Hematopoietic multipotent progenitor cell treated with erythropoietin and hydrocortisone succinate and interleukin-3 and kit ligand, for 4 days (in vitro differentiated cells): ENCODE measurements at places on chromosomes 6 and 20.

GRCh38 chr6:14658886-14659561, 541.5 kb downstream of the CD83 start:
- peak; percentile 88 for DNase-seq

DNA sequence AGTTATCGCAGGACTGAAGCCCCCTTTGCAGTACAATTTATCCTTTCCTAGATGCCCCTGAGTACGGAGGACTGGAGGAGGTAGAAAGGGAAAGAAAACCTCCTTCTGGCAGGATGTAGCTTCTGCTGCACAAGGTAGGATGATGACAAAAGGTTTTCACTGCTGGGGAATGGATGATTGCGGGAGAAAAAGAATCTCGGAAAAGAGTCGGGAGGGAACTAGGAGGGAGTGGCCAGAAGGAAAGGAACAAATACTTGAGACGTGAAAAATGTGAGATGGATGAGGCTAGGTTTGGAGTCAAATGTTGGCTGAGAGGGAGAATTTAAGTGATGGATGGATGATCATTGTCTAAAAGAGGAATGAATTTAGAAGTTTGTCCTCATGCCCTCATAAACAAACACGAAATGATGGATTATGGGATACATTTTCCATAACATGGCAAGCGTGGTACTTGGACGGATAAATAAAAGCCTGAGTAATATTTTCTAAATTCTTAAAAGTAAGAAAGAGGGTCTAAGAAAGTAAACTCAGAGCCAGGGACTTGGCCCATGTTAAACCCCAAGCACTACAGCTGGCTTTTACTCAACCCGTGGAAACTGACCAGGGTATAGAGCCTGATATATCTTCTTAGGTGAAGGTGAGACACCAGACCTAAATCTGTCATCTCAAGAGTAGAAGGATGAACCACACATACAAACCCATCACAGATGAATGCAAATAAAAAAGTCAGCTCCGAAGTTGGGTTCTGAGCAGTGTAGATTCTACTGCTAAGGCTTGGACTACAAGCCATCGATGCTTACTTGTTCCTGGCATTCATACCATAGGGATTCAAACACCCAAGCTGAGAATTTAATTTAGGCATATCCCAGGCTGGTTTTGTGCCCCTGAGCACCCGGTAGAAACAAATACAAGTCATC, 72.4 kb downstream of the HFE start:
- peak; percentile 72 for DNase-seq

DNA sequence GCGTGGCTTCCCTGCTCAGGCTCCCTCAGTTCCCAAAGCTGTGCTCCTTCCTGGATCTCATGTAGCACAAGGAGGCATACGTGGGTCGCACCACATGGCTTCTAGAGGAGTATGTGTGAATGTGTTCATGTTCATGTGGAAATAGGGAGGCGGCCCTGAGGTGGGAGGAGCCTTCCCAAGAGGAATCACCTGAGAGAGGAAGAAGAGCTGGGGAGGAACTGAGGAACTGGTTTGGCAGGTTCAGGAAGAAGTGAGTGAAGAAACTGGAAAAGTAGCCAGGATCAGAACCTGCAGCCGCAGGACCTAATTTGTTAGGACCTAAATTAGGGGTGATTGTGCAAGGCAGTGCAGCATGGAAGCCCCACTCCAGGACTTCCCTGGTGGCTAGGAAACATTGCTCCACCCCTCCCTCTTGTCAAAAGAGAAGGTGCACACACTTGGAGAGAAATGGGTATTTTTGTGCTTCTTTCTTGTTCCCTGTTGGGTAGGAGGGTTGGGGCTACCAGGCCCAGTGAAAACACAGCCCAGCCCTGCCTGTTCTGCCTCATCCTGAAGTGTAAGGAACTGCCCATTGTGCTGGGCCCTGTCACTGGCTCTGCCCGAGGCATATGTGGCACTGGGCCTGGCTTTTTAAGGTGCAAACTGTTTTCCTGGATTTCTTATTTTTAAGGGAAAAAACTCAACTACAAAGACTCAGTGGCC, 20.7 kb downstream of the SYNJ2 start:
- DNase-seq, result no peak

- DNase-seq, result no peak
These were observed 17.2 kb upstream of the NCR2 start for GRCh38 chr6:41318261-41318653.

DNA sequence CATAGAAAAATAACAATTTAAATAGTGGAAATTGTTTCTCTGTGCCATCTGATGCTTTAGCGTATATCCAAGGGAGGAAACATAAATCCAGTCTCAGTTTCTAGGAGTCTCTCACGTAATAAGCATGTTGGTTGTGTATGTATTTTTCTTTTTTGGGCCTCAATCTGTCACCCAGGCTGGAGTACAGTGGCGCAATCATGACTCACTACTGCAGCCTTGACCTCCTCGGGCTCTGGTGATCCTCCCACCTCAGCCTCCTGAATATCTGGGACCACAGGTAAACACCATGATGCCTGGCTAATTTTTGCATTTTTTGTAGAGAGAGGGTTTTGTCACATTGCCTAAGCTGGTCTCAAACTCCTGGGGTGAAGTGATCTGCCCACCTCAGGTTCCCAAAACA, 78.6 kb upstream of the PLN start:
- no peak for DNase-seq

DNA sequence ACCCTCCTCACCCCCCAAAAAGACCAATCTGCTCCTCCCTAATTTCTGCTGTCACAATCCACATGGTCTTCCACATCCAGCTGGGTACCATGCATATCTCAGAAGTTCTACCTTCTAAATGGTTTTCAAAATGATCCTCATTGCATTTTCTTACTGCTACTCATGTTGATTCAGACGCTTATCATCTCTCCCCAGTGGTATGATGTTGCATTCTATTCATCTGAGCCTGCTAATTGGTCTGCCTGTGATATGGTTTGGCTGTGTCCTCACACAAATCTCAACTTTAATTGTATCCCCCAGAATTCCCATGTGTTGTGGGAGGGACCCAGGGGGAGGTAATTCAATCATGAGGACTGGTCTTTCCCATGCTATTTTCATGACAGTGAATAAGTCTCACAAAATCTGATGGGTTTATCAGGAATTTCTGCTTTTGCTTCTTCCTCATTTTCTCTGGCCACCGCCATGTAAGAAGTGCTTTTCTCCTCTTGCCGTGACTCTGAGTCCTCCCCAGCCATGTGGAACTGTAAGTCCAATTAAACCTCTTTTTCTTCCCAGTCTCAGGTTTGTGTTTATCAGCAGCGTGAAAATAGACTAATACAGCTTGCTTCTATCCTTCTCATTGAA, 41.4 kb upstream of the CLIC5 start:
- no peak for DNase-seq

GRCh38 chr6:5130135-5130866, 45.2 kb downstream of the PPP1R3G start:
- DNase-seq, result no peak

DNA sequence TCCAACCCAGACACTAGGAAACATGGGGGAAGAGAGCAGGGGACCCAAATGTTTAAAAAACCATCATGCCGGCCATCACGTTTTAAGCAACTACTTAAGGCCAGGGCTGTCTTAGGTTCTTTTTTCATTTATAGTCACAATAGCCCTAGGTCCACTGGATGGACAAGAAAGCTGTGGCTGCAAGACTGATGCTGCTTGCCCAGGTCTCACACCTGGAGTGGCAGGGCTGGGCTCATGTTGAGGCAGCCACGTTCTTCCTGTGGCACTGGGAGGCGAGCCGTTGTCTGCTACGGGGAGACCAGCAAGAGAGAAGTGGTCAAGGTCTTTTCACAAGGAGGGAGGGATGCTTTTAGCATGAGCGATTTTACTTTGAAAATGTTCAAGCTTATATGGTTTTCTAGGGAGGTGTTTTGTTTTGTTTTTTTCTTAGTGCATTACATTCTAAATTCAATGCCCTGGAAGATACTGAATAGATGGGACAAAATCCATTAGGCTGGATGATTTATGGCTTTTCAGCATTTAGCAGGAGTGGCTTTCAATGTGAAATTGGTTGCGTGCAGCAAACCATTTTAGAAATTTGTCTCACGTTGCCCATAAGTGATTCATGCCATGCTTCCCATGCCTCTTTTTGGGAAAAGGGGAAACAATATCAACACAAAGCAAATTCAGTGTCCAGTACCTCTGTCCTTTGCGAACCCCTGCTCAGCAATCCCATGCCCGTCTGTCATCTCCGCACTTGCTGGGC, 106.6 kb upstream of the SNX9 start:
- no peak for DNase-seq

- no peak for DNase-seq
These were observed 215.4 kb downstream of the PTPRT start for GRCh38 chr20:42974347-42974746.

- peak; percentile 91 for DNase-seq
These were observed 21.4 kb upstream of the TRAM2 start for GRCh38 chr6:52598123-52598823.
